ENCODE measurements at places on chromosomes 12 and 14.

GRCh38 chr12:26499979-26500640, 304.7 kb downstream of the SSPN start:
- no peak for DNase-seq

- DNase-seq, result no peak
These were observed 8.8 kb downstream of the DEPDC4 start for GRCh38 chr12:100258127-100258526.

DNA sequence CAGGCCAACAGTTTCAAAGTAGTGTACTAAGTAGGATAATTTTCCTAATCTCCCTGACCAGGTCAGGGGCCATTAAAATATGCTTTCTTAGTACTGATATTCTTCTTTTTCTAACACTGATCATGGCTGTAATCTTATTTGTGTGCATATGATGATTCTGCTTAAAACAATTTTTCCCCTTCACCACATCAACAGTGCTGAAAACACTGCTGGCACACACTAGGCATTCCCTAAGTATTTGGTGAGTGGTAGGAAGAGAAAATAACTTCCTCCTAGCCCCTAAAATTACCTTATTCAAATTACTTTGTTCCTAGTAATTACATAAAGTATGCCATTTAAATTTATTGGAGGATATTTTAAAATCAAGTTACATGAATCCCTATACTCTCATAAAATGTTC, 49.9 kb upstream of the BBS10 start:
- DNase-seq, result no peak

GRCh38 chr12:42910656-42911055, 321.1 kb upstream of the PRICKLE1 start:
- no peak for DNase-seq

- peak; percentile 47 for DNase-seq
These were observed 8.1 kb downstream of the PTPN6 start for GRCh38 chr12:6959058-6959804.

DNA sequence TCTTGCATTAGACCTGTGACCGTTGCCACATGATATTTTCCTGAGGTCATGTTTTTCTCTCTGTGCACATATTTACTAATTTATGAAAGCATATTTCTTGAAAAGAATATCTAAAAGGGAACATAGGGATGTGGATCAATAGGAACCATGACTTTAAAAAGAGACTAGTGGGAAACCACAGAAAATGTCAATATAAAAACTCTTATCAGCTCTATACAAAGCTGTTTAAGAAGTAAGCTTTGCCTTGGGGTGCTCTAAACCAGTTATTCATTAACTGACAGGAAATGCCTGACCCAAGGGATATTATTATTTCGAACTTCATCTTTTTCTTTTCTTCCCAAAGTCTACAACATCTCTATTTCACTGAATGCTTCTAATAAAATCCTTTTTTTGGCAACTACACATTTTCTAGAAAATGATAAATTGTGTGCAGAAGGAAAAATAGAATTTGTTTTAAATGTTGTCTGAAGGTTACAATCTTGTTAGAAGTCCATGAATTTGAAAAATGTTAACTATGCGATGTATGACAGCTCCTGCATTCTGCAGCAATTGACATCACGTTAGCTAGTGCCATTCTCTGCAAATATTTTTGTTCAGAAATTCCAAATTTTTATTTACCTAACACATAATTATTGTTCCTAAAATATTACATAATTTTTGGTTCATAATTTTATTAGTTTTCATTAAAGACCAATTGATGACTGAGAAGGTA, 345.0 kb downstream of the SLC16A7 start:
- no peak for DNase-seq

GRCh38 chr12:17030338-17030737, 424.4 kb upstream of the LMO3 start:
- DNase-seq, result no peak

- no peak for DNase-seq
These were observed 122.1 kb upstream of the PTPRB start for GRCh38 chr12:70759161-70759918.

DNA sequence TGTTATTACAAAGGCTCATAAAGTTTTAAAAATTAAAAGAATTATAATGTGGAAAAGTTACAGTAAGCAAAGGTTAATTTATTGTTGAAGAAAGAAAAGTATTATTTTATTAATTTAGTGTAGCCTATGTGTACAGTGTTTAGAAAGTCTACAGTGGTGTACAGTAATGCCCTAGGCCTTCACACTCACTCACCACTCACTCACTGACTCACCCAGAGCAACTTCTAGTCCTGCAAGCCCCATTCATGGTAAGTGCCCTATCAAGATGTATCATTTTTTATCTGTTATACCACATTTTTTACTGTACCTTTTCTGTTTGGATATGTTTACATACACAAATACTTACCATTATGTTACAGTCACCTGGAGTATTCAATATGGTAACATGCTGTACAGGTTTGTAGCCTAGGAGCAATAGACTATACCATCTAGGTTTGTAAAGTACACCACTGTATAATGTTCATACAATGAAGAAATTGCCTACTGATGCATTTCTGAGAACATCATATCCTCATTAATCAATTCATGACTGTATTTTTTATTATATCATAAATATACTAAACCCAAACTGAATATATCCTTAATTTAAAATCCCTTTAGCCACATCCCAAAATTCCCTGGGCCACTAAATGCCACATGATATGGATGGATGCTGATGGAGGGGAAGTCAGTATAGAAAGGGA, 43.6 kb upstream of the NID2 start:
- no peak for DNase-seq

DNA sequence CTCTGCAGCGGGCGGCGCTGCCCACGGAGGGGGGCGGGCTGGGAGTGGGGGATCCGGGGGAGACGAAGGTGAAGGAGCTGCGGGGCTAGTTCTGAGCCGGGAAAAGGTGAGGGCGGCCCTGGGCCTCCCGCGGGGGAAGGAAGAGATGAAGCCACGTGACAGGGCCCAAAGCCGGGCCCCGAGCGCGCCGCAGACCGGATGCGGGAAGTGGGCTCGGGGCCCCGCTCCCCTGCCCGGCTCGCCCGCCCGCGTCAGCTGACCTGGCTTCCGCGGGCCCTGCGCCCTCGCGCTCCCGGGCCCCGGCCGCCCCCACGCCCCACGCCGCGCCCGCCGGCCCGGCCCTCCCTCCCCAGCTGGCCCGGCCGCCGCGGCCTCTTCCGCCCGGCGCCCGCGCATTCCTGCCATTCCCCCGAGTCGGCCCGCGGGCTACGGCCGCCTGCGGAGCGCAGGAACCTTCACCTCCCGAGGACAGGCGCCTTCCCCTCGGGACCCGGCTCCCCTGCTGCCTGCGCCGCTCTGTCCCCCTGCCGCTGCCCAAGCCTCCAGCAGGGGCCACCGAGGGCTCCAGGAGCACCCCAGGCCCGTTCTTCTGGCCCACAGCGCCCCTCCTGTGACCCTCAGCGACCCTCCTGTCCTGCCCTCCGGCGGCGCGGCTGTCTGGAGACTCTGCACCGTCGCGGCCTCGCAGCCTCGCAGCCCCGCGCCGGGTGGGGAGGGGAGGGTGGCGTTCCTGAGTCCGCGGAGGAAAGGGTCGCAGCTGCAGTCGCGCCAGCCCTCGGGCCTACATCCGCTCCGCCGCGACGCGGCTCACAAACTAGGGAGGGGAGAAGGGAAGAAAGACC, 20.4 kb downstream of the NINJ2 start:
- DNase-seq, result peak; percentile 87

DNA sequence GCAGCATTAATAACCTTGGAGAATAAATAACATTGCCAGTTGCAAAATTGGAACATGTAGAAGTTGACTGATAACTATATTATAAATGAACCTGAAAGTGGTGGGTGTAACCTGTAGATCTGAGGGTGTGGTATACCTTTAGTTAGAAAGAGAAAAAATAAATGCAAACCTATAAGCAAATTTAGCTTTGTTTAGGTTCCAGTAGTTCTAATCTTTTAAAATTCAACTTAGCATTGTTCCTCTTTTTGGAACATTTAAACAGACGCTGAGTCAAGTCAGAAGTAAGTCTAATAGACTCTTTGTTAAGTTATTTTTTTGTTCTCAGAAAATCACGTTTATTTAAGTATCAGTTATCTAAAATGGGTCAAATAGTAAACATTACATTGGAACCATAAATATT, 120.0 kb downstream of the DNAI7 start:
- no peak for DNase-seq
